ENCODE measurements at places on chromosomes 1 and 21.
A peak's percentile ranks its signal among the peaks of the same experiment; 100 is the strongest.

- DNase-seq = no peak
Observed at GRCh38 chr1:213606252-213606820, 381.4 kb upstream of the PROX1 start.

- DNase-seq = no peak
Observed at GRCh38 chr1:165877940-165878556, 50.6 kb downstream of the UCK2 start.

- DNase-seq = peak; percentile 30
Observed at GRCh38 chr1:207186503-207186902, 82.5 kb downstream of the C4BPA start.

DNA sequence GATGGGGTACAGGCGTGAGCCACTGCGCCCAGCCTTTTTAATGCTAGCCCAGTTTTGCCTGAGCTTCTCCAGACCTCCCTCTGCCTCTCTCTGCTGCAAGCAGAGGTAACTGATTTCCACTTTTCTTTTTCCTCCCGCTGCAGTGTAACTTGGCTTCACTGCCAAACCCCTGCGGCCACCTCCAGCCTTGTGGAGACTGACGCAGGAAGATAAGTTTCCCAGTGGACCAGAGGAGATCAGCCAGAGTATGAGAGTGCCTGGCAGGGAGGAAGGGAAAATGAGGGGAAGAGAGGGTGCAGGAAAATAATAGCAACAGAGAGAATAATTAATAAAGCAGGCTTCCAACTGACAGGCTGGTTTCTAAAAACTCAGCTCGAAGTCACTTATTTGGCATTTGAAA is 143.7 kb downstream of the PCNX2 start:
- DNase-seq = no peak

DNA sequence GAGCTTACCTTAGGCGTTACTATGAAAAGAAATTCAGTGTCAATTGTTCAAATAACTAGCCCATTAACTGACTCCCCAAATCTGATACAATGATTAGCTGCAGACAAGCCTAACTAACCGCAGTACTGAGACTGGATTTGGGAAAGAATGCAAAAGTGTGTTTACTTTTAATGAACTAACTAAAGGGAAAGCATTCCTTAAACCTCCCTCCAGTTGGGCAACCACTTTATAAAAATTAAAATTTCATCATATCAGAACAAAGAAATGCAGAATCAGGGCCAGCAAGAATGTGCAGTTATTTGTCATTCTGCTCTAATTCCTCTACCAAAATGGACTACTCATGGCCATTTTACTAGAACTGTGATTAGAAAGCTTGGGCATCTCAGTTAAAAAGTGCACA is 11.7 kb upstream of the NR5A2 start:
- DNase-seq = no peak

DNA sequence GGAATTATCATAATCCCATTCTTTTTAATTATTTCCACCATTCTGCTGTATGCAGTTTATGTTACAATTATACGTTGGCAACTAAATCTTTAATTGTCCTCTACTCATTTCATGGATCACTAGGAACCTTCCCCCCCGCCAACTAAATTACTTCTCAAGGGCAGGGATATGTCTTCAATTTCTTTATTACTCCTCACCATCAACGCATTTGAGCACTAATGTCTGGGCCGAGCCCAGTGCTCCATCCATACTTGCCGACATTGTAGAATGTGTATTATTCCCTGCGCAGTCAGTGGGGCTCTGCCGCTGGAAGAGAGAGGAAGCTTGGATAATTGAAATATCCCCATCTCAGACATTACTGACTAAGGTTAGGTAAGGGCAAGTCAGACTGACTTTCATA is 236.4 kb upstream of the AJAP1 start:
- no peak for DNase-seq

DNA sequence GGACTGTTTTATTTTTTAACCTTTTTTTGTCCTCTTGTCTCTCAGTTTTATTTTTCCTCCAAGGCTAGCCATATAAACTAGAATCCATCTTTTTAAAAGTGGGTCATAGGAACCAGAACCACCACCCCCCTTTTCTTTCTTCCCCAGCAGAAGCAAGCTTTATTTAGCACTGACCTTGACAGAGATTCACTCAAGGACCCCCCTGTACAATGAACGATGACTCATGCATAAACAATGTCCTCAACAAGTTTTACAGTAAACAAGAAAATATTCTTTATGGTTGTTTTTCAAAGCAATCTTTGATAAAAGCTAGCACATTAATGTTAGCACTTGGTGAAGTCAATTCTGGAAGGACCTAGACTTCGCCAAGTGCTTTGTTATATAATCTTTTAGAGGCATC is 14.1 kb downstream of the PKN2 start:
- DNase-seq = peak; percentile 53

DNA sequence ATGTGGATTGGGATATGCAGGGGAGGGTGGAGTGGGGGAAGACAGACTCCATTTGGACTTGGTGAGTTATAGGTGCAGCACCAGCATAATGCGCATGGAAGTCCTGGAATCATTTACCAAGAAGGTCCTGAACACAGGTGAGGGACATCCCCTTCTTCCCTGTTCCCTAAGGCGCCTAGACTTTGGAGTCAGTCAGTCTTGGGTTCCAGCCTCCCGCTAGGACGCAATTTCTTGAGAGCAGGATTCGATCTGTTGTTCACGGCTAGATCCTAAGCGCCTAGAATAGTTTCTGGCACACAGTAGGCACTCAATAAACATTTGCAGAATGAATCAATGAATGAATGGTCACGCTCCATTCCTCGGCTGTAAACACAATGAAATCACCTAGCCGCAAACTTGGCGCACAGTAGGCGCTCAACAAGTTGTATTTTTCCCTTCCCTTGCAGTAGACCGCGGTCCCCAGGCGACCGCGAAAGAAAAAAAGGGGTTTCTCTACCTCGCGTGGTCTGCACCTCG is 1.0 kb upstream of the AK4 start:
- DNase-seq = peak; percentile 39

DNA sequence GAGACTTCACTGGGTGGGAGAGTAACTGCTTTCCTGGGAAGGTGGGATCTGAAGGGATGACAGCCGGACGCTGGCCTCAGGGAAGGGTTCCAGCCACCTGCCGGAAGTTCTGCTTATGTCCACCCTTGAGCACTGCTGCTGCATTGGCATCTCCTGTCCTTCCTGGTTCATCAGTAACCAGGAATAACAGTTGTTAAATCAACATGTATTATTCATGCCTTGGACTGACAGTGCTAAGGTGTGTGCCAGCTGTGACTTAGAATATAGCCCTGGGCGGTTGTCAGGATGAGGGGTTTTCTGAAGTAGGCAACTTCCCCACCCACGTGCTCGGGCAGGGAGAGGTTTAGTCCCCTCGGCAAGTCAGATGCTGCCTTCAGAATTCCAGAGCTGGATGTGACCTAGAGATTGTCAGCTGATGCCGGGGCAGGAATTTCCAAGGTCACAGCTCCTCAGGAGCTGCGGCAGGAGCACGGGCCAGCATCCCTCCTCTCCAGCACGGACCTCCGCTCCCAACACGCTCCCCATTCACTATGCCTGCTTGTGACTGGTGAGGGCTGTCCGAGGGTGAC is 17.9 kb downstream of the CLDN14 start:
- DNase-seq = no peak

DNA sequence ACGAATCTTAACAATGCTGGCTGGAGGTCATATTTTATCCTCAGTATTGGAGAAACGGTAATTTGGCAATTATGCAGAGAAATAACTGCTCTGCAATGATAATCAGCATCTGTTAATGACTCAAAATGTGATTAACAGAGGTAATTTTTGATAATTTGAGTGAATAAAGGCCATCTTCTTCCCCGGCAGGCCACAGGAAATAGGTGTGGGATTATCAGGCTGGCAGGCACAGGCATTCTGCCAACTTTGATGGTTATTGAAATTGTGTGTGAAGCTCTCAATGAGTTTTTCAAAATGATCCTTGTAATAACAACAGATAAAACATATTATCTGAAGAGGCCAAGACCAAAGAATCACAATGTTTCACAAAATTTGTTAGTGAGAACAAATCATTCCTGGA is 309.0 kb downstream of the PTGER3 start:
- no peak for DNase-seq

DNA sequence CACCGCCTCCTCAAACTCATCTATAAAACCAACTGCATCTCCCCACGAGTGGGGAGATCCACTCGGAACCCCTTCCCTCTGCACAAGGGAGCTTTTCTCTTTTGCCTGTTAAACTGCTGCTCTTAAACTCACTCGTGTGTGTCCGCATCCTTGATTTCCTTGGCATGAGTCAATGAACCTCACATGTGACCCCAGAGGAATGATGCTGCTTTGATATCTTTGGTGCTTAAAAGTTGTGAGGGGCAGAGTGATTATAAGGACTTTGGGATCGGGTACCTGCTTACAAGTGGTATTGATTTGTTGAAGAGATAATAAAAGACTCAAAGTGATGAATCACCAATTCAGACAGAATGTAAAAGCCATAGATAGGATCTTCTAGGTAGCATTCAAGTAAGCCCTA is 125.3 kb downstream of the GREM2 start:
- peak; percentile 32 for DNase-seq

DNA sequence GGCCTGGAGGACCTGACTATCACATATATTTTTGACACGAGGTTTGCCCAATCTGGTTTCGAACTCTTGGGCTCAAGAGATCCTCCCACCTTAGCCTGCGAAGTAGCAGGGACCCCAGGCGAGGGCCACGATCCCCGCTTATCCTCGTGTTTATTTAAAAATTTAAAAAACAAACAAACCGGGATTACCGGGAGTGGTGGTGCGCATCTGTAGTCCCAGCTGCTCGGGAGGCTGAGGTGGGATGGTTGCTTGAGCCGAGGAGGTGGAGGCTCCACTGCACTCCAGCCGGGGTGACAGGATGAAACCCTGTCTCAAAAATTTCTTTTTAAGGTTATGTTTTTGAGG is 452 bp upstream of the EXOSC10 start:
- DNase-seq = no peak

DNA sequence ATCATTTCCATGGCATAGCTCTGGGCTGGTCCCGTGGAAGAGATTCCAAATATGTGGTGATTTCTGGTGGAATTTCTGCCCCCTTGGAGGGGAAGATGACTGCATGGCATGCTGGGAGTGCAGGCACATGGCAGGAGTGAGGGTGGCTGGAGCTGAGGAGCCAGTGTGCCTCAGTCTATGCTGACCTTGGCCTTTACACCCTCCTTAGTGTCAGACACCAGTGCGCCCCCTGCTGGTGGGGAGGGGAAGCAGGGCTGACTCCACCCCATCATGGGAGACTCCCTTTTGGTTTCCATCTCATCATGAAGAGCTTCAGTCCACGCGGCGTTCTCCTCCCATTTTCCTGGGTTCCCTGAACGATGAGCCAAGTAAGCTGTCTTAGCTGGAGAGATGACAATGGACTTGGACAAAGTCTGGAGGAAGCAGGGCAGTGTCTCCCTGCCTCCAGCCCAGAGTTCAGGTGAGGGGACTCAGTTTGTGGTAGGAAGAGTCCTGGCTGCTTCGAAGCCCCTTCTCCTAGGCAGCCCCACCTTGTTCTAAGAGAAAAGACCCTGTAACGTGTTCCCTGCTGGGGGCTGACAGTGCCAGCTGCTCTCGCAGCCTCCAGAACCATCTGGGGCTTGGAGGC is 10.3 kb downstream of the ALX3 start:
- peak; percentile 37 for DNase-seq

GRCh38 chr1:239635276-239635675 is 248.9 kb downstream of the CHRM3 start:
- no peak for DNase-seq

- no peak for DNase-seq
Observed at GRCh38 chr1:200436436-200436835, 26.6 kb upstream of the ZNF281 start.

GRCh38 chr1:70317087-70317486 is 37.4 kb downstream of the ANKRD13C start:
- no peak for DNase-seq

DNA sequence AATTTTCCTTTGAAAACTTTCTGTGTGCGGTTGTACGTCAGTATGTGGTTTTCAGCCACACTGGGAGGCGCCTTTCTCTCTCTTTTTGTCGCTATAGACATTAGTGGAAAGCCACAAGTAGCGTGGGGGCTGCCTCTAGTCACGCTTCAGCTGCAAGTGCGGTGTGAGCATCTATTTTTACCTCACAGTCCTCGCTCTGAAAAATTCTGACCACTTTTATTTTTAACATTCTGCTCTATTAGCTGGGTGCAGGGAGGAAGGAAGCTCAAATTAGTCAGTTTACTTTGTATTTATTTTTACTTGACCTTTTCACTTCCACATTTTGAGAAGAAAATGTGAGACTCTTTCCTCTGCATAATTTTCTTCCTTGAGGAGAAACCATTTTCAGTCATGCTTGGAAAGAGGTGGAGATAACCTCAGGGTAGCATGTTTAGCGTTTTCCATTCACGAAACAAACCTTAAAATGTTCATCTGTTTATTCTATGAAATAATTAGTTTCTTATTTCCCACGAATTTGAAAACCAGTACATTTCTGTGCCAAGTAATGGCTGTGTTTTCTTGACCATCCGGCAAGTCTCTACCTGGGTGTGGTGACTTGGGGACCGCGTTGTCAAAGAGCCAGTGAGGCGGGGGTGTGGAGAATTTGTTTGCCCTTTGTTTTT is 35.6 kb downstream of the ADARB1 start:
- no peak for DNase-seq

DNA sequence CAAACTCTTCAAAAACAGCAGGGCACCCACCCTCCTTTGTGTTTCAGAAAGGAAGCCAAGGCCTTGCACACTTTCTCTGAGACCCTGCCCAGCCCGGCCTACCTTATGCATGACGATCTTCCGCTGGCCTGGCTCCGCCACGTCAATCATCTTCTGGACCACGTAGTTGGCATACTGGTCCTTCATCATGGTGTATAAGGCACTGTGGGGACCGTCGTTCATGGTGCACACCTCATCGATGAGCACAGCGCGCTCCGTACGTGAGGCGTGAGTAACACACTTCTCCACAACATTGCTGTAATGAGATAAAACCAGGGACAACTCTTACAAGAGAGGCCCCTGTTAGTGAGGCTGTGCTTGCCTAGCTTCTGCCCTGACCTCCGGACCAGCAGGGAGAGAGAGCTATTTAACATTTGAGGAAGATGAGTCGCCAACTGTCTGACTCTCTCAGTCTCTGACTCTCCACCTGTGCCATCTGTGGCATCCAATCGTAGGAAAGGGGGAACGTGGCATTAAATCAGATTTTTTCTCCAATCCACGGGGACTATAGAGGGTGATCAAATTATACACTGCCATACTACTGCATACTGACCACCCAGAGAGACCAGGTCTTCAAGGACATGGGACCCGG is 28.1 kb upstream of the SDC3 start:
- peak; percentile 41 for DNase-seq

GRCh38 chr1:50986653-50987052 is 16.6 kb downstream of the CDKN2C start:
- DNase-seq = no peak

- no peak for DNase-seq
Observed at GRCh38 chr21:34715985-34716596, 47.3 kb downstream of the CLIC6 start.

DNA sequence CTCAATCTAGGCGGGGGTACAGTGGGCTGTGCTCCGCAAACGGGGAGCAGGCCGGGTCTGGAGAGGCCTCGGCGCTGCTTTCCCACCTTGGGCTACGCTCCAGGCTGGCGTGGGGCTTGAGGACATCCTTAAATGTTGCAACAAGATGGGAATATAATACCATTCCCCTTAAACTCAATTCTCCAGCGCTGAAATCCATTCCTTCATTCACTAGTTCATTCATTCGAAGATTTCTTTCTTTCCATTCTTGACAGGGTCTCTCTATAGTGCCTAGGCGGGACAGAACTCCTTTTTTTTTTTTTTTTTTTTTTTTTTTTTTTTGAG is 261 bp upstream of the DPM3 start:
- no peak for DNase-seq
